Hematopoietic multipotent progenitor cell treated with erythropoietin and hydrocortisone succinate and interleukin-3 and kit ligand, for 4 days (in vitro differentiated cells): ENCODE measurements at places on chromosomes 11 and 22.

DNA sequence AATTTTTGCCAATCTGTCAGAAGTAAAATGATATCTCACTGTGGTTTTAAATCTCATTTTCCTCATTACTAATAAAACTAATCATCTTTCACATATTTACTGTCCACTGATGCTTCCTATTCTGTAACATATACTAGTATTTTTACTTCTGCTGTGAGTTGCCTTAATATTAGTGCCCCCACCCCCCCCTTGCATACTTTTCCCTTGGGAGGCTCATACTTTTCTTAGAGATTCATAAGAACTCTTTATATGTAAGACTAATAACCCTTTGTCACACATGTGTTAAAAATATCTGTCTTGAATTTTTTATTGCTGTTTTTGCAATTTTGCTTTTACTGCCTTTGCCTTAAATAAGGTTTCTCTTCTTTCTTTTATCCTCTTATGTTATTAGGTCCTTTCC lies 87.2 kb downstream of the PHF21A start:
- no peak for DNase-seq

DNA sequence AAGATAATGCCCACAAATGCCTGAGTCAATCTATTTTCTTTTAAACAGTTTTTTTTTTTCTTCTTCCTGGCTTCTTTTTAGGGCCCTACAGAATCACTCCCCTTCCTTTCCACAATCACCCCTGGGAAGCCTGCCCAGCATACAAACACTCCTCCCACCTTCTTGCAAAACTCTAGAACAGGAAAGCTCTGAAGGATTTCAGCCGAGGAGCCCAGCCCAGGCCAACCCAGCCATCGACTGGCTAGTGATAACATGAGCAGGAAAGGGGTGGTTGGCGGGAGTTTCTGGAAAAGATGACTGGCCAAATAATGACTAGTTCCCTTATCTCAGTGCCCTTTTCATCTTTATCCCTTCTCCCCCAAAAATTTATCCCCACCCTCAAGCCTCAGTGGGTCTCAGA lies 68.2 kb downstream of the USP35 start:
- DNase-seq, result peak; percentile 72

- no peak for DNase-seq
These were observed 335.4 kb downstream of the BRD1 start for GRCh38 chr22:49492308-49492707.

GRCh38 chr11:1773131-1773993 lies 9.6 kb upstream of the CTSD start:
- no peak for DNase-seq

GRCh38 chr11:16846305-16846704 lies 107.9 kb downstream of the C11orf58 start:
- DNase-seq, result no peak

- DNase-seq, result peak; percentile 93
These were observed 10.6 kb downstream of the LRRC51 start for GRCh38 chr11:72091292-72091691.

GRCh38 chr11:68033708-68034045 lies 3.2 kb downstream of the NDUFS8 start:
- DNase-seq, result no peak

- DNase-seq, result no peak
These were observed 51.0 kb downstream of the MTNR1B start for GRCh38 chr11:93020248-93021046.

DNA sequence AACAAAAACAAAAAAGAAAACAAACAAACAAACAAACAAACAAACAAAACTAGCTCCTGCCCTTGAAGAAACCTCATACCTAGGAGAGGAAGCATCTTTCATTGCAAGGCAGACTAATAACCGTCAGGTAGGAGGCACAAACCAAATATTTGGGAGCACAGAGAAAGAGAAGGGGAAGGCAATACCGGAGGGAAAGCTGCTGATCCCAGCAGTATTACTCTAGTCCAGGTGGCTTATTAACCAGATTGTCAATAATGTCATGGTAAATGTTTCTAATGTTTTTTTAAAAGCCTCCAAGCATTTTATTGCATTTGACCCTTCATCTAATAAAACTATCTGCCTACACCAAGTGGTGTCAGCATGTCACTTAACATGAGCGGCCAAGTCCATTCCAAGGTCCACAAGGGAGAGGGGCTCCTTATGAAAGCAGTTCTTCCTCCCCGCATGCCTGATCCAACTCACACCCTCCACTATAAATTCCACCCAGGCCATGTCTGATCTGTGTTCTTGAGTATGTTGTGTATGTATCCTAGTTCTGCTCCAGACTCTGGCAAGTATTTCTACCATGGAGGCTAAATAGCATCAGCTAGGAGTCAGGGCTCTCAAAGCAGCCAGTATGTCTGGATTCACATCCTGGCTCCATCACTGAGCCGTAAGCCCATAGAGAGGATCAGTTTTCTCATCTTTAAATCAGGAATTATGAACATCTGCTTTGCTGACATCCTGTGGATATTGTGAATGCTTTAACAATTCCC lies 208.1 kb upstream of the TENM4 start:
- no peak for DNase-seq

- DNase-seq, result peak; percentile 25
These were observed 98.3 kb downstream of the ARHGAP42 start for GRCh38 chr11:100785148-100785983.

DNA sequence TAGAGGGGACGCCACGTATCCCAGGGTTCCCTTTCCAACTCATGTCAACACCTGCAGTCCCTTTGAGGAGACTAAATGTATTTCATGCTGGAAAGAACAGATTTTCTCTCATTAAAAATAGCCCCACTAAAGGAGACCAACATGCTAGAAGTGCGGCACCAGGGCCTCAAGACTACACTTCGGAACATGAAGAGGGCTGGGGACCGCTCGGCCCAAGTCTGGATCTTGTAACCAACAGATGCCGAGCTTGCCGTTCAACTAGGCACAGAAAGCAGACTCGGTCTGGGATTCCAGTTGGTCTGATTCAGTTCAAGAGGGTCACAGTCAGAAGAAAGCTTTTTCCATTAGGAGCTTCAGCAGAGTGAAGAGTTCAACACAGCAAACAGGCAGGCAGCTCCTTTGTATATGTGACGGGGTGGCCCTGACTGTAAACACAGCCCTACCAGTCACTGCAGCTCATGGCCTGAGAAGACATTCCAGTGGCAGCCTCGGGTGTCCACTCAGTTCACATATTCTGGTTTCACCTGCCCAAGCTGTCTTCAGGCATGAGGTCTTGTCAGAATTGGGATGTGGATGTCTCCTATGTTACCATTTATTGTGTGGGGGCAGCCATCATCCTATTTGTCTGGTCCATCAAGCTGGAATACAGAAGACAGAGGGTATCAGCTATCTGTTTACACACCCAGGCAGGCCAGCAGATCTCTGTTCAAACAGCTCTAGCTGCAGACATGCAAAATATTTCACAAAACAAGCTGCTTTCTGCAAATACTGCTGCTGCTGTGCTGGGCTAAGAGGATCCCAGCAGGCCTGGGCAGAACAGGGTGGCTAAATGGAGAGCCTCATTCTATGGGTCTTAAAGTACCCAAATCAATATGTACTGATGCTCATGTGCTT lies 8.8 kb downstream of the RIC8A start:
- no peak for DNase-seq

DNA sequence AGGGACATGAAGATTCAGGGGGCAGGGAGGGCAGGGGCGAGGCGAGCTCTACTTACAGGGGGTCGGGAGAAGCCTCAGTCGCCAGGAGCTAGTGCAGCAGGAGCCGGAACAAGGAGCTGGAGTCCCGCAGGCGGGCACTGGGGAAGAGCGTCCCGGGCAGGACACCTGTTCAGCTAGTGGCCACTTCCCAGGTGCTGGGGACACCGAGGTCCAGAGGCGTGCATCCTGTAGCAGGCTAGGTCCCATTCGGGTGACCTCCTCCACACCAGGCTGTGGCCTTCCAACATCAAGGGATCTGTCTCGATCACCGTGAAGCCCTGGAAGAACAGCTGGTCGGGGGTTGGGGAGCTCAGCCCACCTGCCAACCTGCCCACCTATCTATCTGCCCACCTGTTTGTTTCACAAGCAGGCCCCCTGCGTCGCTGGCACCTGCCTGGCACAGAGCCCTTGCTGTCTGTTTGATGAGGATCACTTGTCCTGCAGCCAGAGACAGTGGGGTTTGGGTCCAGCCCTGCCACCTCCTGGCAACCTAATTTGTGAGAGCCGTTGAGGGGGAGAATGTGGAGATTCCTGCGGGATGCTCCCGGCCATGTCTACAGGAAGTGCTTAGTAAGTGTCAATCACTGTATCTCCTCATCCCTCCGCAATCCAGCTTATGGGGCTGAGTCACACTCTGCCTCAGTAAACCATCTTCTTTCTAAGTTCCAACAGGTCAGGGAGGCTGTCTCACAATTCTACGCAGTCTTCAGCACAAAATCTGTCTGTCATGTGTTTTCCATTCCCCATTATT lies 940.9 kb downstream of the BRD1 start:
- DNase-seq, result no peak

DNA sequence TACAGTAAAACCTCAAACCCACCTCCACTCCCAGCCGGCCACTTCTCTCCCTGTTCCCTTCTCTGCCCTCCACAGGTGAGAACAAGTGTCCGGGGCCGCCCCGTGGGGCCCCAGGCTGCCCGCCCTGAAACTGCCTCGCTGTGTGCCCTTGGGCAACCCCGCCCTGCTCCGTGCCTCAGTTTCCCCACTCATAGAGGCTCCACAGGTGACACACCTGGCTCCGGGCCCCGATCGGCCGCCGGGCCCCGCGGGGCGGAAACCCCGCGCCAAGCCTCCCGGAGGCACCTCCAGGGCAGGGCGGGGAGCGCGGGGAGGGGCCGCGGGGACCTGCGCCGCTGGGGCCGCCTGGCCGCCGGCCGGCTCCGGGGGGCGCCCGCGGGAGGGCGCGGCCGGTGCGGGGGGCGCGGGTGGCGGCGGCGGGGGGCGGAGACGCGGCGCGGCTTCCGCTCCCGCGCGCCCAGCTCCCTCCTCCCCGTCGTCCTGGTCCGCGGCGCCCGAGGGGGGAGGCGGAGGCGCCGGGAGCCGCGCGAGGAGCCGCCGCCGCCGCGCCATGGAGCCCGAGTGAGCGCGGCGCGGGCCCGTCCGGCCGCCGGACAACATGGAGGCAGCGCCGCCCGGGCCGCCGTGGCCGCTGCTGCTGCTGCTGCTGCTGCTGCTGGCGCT lies at the start of gene LRP5:
LRP5 (plus strand) TSS at position 475 of the 663 bp plus-strand sequence; CDS start at position 599, 124 bp downstream.
- peak; percentile 71 for DNase-seq

DNA sequence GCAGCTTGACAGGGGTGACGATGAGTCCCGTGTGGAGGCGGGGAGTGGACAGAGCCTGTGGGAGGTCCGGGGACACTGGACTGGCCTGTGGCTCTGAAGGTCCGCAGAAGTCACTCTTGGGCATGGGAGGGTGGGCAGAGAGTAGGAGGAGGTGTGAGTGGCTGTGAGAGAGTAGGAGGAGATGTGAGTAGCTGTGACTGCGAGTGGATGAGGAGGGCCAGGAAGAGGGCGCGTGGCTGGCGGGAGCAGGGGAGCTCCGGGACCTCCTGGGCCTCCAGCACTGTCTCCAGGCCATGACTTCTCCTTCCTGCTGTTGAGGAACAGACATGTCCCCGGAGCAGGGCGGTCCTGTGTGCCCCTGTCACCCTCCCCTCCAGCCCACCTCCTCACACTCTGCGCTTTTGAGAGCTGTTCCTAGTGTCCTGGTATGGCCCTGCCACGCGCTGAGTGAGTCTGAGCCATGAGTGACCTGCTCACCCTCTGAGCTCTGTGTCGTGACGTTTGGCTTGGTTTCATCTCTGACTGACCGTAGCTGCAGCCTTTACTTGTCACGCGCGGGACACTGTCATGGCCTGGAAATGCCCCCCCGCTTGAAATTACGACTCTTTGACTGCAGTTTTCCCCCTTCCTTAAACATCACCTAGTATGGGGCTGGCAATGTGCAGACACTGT lies 391.5 kb downstream of the TBC1D22A start:
- DNase-seq, result no peak

DNA sequence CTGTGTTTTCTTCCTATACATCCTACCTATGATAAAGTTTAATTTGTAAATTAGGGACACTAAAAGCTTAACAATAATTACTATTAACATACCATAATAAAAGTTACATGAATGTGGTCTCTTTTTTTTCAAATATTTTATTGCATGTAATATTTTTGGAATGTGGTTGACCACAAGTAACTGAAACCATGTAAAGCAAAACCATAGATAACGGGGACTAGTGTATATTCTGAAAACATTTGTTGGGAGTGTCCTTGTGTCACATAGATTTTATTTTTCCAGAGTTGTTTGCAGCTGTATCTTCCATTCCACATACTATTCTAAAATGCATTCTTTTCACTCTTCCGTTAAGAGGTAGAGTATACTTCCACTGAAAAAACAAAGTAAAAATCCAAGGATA lies 200.4 kb downstream of the KIF18A start:
- peak; percentile 72 for DNase-seq

GRCh38 chr11:112374486-112375140 lies 114.0 kb upstream of the PLET1 start:
- no peak for DNase-seq

DNA sequence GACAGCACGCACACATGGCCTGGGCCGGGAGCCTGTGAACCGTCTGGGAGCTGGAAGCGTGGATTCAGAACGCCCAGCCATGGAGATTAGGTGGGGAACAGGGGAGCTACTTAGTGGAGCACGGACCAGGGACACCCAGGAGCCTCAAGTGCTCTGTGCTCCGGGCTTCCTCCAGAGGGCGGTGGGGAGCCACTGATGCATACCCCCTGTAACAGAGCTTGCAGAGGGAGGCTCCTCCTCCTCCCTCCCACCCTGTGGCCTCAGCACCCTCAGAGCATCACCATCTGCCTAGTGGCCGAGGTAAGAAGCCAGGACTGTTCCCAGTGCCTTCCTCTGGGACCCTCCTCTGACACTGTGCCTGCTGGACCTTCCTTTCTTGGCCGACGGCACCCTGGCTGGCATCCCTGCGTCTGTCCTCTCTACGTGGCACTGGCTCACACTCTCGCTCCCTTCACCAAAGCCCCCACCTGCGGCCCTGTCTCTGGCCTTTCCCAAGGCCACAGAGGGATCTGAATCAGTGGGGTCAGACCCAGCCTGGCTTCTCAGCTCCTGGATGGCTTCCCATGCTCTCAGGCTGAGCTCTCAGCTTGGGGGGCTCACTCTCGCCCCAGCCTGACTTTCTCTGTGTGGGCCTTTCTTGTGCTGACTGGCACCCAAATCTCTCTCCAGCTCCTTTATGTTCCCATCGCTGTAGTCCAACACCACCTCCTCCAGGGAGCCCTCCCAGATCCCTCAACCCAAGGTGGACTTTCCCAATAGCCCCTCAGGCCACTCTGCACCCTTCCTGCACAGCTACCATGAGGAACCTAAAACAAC lies 780.9 kb downstream of the BRD1 start:
- DNase-seq, result peak; percentile 70

GRCh38 chr11:20790622-20791021 lies 121.2 kb downstream of the NELL1 start:
- DNase-seq, result no peak

DNA sequence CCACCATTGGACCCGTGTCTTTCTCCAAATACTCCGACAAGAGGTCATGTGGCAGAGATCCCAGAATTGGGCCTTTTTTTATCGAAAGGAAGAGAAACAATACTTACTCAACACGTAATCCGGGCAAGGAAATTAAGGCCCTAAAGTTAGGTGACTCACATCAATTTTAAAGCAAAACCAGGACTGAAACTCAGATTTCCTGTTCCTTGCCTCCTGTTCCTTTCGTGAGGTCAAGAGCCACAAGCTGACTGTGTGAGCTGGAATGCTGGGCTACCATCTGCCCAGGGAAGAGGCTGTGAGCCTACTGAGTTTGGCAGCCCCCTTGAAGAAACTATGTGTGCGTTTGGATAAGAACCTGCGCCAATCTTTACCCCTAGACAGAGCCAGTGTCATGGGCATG lies 27.1 kb upstream of the MRGPRX2 start:
- no peak for DNase-seq
